ENCODE measurements at places on chromosomes 16 and 17.
A peak's percentile ranks its signal among the peaks of the same experiment; 100 is the strongest.

DNA sequence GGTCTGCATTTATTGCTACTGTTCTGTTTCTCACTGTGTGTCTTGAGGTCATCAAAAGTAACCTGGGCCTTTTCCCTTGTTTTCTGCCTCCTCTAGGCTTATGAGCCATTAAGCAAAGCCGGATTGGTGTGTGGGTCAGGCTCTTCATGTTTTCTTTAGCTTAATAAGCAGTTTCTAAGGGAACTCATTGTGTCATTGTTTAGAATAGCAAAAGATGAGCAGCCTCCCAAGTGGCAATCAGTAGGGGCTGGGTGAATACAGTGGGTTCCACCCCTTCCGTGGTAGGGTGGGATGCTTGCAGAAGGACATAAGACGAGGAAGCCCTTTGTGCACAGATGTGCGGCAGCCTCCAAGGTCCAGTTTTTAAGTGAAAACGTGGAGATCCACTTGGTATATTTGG lies 34.5 kb downstream of the ABCC1 start:
- no peak for DNase-seq

DNA sequence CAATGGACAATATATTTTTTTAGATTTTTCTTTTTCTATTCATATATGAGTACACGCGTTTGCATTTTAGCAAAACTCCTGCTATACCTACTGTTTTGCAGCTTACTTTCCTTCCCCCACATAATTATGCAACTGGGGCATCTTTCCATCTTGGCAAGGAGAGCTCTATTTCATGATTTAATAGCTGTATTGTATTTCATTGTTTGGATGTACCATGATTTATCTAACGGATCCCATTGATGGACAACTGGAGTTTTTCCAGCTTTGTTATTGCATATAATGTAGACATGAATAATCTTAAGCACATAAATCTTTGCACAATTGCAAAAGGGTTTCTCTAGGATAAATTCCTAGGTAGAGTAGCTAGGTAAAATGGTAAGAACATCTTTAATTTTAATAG lies 133.9 kb downstream of the PITPNC1 start:
- no peak for DNase-seq

- no peak for DNase-seq
These were observed 395.4 kb downstream of the NPIPA7 start for GRCh38 chr16:16774389-16774788.

- no peak for DNase-seq
These were observed 290.6 kb upstream of the CCL2 start for GRCh38 chr17:33964344-33964979.

GRCh38 chr17:32927724-32928585 lies at the start of gene TMEM98:
Gene TMEM98 (plus strand): TSS chr17:32928153. CDS start chr17:32931529, 3,376 bp downstream.
- peak; percentile 87 for DNase-seq

- no peak for DNase-seq
These were observed 11.2 kb downstream of the PIEZO1 start for GRCh38 chr16:88773812-88774291.

- DNase-seq, result no peak
These were observed 536 bp downstream of the TMC6 start for GRCh38 chr17:78127888-78128550.

DNA sequence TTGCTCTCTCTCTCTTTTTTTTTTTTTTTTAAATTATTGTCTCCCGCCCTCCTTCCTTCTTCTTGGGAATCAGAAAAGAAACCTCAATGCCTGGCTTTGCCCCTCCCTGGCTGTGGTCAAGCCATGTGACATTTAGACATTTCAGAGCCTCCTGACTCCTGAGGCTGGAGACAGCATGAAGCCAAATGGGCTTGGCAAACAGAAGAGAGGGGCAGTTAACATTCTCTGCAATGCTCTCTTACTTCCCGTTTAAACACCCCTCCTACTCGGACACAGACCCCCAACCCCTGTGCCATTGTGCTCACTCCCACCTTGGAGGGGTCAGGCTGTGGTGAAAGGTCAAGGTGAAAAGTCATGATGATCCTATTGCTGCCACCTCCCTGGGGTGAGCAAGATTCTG lies 14.7 kb upstream of the MEOX1 start:
- DNase-seq, result no peak

DNA sequence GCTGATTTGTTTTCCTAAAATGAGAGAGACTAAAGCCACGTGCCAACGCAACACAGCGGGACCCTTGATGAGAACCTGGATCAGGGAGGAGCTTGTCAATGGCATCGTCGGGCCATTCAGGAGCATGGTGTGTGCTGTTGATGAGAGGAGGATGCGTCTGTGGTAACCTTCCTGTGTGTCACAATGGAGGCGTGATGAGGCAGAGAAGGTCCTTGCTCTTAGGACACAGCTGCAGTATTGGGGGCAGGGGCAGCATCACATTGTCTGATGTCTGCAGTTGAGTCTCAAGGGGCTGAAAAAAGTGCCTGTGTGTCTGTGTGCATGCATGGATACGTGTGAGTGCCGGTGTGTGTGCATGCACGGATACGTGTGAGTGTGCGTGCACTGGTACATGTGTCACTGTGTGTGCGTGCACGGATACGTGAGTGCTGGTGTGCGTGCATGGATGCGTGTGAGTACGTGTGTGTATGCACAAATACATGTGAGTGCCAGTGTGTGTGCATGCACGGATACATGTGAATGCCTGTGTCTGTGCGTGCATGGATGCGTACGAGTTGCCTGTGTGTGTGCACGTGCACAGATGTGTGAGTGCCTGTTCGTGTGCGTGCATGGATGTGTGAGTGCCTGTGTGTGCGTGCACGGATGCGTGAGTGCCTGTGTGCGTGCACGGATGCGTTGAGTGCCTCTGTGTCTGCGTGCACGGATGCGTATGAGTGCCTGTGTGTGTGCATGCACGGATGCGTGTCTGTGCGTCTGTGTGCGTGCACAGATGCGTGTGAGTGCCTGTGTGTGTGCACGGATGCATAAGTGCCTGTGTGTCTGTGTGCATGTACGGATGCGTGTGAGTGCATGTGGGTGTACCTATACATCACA lies 39.3 kb downstream of the BAIAP2 start:
- DNase-seq, result no peak

GRCh38 chr17:61205401-61205800 lies 194.2 kb upstream of the TBX2 start:
- DNase-seq, result no peak

DNA sequence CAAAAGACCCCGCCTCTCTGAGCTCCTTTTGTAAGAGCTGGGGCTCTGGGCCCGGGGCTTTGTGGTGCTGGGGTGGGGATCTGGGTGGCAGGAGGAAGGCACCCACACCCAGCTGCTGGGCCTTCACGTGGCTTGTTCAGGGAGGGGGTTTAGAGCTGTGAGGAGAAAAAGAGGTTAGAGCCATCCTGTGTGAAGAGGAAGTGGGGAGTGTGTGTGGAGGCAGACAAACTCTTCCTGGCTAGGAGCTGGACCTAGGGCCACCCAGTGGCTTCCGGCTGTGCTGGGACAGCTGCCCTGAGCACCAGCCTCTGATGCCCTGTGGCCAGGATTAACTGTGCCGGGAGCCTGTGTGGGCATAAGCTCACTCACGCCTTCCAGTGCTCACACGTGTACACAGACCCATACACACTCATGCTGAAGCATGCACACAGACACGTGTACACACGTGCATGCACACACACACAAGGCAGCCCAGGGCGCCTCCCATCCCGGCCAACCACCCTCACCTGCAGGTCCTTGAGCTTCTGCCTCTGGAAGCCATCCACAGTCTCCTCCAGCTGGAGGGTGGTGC lies 7.4 kb downstream of the CIBAR2 start:
- DNase-seq, result no peak

Data from head of caudate nucleus (tissue), 42 donors.